ENCODE measurements at places on chromosomes 1 and 21.
A peak's percentile ranks its signal among the peaks of the same experiment; 100 is the strongest.

DNA sequence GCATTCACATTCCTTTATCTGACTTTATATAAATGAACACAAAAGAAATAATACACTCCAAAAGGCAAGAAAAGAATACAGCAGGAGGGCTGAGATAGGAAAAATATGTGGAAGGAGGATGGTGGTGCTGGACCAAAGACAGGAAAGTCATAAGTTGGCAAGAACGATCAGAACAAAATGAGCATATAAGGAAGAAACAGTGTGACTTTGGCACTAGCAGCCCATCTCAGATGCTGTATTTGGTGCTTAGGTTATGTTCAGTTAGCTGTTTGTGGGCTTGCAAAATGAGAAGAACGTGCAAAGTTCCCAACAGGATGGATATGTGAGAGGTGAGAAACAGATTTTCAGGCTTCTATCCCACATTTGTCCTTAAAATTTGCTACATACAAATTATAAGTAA lies 719.8 kb upstream of the ADGRL4 start:
- DNase-seq, result no peak

DNA sequence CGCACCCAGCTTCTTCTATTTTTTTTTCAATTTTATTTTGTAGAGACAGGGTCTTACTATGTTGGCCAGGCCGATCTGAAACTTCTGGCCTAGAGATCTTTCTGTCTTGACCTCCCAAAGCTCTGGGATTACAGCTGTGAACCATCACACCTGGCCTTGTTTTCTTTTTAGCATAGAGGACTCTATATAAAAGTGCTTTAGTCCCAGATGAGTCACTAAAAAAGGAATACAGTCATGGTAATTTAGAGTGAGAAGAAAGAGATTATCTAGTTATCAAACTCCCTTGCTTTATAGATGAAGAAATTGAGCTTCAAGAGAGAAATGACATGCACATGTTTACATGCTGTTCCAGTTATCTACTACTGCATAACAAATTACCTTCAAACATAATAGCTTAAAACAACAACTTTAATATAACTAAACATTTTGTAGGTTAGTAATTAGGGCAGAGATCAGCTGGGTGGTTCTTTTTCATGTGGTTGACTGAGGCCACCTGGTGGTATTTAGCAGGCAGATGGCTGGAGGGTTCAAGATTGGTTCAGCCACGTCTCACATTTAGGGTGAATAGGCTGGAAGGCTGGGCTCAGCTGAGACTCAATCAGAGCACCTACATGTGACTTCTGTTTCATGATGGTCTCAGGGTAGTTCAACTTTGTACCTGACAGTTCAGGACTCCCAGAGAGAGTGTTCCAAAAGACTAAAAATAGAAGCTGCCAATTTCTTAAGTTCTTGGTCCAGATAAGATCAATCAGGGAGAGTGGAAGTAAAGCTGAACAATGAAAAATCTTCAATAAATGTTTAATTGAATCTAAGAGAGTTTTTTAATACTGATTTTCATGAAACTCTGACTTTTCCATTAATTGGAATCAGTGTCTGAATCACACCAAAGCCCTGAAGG lies 16.9 kb upstream of the MTF2 start:
- DNase-seq, result no peak

DNA sequence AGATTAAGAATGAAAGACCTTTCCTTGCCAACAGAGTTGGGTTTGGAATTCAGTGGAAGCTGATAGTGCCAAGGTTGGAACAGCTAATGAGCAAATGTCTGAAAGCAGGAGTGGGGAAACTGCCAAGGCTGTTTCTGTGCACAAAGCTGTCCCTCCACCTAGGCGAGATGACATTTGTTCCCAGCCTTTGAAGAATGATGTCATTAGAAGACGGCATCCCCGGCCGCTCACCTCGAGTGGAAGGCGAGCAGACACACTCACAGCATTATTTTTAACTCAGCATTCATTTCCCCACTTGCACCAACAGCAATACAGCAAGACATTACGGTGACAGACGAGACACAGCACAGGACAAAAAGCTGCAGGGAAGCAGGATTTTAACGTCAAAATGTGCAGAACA lies 463.9 kb downstream of the PCP4 start:
- DNase-seq, result no peak

- peak; percentile 16 for DNase-seq
These were observed 18.8 kb upstream of the MAP1LC3C start for GRCh38 chr1:242017580-242018233.

DNA sequence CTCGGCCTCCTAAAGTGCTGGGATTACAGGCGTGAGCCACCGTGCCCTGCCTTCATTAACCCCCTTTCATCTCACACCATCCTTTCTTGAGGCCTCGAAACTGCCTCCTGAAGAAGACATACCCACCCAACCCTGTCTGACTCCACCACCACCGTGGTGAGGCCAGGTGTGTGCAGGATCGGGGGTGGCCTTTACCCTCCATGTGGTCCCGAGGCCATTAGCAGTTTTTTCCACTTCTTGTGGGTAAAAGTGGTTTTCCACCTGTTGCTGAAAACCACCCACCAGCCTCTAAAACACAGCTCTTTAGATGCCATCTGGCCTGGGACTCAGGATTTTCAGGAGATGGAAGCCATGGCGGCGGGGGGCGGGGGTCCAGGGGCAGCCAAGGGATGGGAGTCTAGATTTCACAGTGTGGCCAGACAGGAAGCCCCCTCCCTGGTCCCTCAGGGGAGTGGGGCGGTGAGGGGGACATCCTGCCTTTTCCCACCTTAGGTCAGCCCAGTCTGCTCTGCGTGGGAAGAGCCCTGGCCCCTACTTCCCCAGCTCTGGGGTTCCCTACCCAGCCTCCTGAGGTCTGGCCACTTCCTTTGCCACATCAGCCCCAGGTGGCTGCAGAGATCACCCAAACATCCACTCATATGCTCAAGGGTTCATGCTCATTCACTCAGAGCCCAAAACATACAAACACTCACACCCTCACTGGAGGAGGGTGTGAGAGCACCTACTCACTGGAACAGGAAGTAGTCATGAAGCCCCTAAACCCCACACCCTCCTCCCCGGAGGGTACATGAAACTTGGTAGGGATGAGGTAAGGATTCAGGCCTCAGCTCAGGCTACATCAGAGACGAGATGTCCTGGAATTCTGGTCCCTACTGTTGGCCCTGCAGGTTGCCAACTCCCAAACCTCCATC lies 2.3 kb downstream of the FGR start:
- peak; percentile 50 for DNase-seq

DNA sequence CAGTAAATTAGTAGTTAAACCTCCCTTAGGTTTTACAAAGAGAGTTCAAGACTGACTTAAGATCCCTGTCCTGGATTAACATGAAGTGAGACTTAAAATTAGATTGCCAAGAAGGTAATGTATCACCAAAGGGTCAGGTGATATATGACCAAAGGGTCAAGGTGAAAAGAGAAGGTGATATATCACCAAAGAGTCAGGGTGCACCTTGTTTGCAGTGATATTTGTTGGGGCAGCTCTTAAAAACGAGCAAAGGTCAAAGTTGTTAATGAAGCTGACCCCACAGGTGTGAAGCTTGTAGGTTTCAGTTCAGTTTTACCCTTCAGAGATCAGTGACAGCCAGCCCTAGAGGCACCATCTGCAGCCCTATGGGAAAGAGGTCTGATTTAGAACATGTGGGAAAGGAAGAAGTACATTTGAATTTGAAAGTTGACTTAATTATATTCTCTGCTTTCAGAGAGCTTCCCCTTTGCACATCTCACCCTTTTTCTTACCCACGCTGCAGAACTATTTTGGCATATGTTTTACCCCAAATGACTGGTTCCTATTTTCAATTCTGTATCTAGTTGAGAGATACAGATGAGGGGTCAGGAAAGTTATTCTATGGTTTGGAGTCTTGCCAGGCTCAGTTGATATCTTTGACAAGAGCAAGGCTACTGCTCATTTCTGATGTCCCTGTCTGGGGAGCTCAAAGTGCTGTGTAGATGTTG lies 170.8 kb downstream of the S1PR1 start:
- DNase-seq, result no peak

DNA sequence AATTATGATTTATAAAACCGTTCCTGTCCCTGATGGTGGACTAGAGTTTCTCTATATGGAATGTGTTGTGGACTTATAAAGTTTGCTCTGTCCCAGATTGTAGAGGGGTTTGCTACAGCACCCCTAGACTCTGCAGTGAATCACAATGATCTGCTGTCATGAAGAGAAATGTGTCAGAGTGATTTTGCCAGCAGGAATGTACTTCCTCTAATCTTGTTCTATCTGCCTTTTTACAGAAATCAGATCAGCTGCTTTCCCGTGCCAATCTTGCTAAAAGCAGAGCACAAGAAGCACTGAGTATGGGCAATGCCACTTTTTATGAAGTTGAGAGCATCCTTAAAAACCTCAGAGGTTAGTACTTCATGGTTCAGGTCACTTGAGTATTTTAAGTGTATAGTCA lies 52.0 kb downstream of the LAMC2 start:
- DNase-seq, result no peak

- no peak for DNase-seq
These were observed 50.1 kb downstream of the MRPL39 start for GRCh38 chr21:25557180-25557579.

GRCh38 chr1:17594026-17594425 lies 54.5 kb downstream of the ARHGEF10L start:
- DNase-seq, result no peak

GRCh38 chr1:24905355-24905978 lies 24.6 kb downstream of the RUNX3 start:
- no peak for DNase-seq

GRCh38 chr1:203101813-203102634 lies 16.2 kb upstream of the MYOG start:
- DNase-seq, result no peak

DNA sequence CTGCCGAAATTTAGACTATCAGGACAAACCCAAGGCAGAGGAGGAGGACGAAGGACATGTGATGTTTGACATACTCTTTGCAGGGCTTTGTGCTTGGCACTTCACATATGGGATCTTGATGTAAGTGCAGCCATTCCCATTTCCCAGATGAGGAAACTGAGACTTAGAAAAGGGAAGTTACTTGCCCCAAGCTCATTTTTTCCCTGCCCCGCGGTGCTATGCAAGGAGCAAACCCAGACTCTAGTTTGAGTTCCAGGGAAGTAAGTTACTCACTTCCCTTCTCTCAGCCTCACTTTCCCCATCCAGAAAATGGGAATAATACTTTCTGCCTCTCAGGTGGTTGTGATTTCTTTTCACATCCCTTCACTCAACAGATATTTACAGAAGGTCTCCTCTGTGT lies 4.5 kb upstream of the FOXO6 start:
- no peak for DNase-seq

- DNase-seq, result no peak
These were observed 41.3 kb upstream of the ENAH start for GRCh38 chr1:225694151-225694603.

DNA sequence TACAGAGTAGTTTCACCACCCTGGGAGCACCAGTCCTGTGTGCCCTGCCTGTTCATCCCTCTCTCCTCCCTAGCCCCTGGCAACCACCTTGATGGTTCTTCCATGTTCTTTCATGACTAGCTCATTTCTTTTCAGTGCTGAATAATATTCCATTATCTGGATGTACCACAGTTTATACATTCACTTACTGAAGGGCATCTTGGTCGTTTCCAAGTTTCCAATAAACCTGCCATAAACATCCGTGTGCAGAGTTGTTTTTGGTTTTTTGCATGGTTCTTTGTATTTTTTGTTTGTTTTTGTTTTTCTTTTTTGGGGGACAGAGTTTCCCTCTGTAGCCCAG lies 13.9 kb downstream of the TIAM1 start:
- DNase-seq, result no peak

GRCh38 chr21:18244671-18245463 lies at the start of gene CHODL:
TSS of gene CHODL (plus strand) at chr21:18244833. CDS start at chr21:18245224, 391 bp downstream.
- DNase-seq, result no peak

- DNase-seq, result no peak
These were observed 107.7 kb downstream of the MAB21L3 start for GRCh38 chr1:116218922-116219321.

DNA sequence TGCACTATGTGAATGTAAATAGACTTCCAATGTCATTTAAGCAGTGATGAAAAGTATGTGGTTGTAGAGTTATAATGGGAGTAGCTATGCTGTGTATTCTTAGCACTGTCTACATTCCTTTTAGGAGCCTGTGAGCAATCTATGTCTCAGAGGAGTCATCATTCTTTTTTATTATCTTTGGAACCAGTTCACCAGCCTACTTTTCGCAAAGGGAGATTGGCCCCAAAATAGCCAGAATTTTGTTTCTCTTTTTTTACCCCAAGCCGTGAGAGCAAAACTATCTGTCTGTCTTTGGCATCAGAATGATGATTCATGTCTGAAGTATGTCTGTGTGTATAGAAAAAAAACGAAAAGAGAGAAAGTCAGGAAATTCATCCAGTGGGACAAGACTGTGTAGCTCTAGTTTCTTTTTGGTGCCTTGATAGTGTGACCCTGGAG lies 44.2 kb downstream of the OSBPL9 start:
- DNase-seq, result no peak

GRCh38 chr1:66505671-66506392 lies 28.1 kb upstream of the SGIP1 start:
- DNase-seq, result no peak

GRCh38 chr1:53319296-53320101 lies 8.4 kb downstream of the LRP8 start:
- DNase-seq, result no peak

DNA sequence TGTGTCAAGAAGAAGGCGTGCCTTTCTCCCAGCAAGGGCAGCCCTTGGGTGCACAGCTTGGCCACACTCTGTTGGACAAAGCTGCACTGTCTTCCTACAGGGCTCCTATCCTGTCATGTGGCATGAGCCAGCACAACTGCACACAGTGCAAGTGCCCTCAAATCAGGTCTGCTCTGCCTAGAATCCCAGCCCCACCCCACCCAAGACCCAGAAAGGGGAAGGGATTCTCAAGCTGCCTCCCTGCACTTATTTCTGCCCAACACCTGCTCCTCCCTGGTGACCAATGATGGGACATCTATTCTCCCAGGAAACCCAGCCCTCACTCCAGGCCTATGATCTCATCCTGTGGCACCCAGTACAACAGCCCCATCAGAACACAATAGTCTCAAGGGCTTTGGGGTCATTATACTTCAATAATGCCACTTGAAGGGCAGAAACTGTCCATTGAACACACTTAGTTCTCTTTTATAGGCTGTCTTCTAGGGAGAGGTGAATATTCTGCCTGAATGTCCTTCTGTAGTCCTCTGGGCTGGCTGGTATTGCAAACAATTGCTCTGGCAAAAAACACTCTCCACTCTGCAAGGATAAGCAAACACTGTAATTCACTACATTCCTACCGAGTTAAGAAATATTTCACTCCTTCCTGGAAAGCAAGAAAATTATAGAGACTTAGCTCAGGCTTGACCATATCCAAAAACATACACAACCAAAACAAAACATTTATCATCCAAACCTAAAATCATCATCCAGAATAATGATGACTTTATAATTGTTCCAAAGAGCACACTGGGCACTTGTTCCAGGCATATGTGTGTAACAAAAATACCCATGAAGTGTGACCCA lies 43.1 kb upstream of the IGSF3 start:
- DNase-seq, result no peak
